ENCODE measurements at places on chromosomes 13 and 19.

DNA sequence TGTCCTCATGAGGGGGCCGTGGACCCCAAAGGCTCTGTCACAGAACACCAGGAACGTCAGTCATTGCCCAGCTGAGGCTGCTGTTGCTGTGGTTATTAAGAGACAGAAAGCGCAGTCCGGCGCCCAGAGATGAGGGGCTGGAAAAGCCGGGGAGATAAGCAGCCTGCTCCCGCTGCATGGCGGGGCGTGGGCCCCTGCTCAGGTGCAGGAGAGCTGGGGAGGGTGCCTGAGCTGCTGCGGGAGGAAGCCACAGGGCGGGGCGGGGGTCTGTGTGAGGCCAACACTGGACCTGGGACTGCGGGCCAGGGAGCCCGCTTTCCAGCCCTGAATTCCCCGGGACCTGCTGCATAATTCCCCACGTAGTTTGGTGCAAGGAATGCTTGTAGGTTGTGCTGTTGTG, 11.3 kb downstream of the SOX1 start:
- no peak for DNase-seq

GRCh38 chr19:36059180-36059910, 4.6 kb downstream of the WDR62 start:
- DNase-seq: no peak

DNA sequence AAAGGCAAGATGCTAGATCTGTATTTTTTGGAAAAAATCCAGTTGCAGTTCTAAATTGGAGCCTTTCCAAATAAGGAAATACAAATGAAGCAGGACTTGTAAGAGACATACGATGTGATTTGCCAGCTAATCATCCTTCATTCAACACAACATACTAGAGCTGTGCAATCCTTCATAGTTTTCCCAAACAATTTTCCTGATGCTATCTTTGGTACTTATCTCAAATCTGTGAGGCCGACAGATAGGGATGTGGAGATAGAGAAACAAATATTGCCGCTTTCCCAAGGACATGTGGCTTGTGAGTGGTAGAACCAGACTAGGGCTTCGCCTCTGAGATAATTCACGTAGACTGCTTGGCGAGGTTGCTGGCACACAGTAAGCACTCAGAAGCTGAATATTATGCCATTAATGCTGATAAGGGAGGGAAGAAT, 176.6 kb downstream of the LMO7 start:
- no peak for DNase-seq

DNA sequence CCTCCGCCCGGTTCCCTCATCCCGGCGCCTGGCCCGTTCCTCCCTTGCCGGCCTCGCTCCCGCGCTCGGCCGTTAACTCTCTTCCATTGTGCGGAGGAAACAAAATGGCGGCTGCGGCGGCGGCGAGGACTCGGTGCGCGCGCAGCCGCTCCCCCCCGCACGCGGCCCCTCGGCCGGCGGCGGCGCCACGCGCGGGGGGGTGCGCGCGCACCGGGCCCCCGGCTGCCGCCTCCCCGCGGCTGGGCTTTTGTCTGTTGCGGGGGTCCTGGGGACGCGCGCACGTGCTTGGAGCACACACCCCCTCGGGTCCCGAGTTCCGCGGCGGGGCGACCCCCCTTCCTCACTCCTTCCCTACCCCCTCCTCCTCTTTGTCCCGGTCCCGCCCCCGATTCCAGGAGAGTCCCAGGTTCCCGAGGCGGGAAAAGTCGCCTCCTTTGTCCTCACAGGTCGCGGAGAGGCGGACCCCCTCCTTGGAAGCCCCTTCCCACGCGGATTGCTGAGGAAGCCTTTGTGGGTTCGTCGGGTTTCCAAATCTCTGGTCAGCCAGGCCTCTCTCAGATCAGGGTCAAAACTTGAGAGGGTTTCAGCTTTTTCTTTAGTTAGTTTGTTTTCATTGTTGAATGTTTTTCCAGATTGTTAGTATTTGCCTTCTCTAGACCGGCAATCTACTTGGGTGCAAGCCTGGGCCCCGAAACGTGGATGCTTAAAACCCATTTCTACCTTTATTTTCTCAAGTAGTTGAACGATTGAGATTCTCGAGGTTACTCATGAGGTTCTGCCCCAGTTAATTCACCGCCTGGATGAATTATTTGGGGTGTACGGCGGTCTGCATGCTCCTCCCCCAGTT, 687 bp downstream of the ILF3 start:
- DNase-seq: peak; percentile 40

DNA sequence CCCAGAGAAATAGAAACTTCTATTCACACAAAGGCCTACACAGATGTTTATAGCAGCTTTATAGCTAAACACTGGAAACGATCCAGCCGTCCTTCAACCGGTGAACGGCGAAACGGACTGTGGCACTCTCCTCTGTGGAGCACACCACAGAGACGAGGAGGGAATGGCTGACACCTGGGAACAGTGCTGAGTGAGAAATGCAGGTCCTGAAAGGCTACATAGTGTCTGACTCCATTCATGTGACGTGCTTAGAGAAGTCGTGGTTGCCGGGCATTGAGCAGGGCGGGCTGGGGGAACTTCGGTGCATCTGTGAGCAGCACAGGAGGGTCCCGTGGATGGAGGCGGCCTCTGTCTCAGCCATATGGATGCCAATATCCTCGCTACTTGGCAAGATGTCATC, 3.1 kb upstream of the GRK1 start:
- DNase-seq: no peak

DNA sequence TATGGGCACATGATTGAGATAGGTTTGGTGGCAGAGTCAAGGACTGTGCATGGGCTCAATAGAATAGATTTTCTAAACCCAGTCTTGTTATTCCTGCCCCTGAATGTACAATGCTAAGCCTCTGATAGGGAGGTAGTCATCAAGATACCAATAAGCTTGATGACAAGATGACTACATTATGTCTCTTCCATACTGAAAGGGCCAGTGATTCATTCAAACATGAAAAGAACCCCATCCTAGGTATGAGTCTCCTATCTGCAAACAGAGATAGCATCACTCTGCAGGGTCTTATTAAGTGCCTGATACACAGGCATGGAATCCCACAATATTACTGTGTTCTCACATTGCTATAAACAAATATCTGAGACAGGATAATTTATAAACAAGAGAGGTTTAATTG, 40.3 kb upstream of the UFM1 start:
- DNase-seq: no peak

- DNase-seq: no peak
These were observed at the start of gene EBI3 for GRCh38 chr19:4229179-4229931. Gene EBI3 (plus strand): TSS chr19:4229523. CDS start chr19:4229551, 28 bp downstream.

DNA sequence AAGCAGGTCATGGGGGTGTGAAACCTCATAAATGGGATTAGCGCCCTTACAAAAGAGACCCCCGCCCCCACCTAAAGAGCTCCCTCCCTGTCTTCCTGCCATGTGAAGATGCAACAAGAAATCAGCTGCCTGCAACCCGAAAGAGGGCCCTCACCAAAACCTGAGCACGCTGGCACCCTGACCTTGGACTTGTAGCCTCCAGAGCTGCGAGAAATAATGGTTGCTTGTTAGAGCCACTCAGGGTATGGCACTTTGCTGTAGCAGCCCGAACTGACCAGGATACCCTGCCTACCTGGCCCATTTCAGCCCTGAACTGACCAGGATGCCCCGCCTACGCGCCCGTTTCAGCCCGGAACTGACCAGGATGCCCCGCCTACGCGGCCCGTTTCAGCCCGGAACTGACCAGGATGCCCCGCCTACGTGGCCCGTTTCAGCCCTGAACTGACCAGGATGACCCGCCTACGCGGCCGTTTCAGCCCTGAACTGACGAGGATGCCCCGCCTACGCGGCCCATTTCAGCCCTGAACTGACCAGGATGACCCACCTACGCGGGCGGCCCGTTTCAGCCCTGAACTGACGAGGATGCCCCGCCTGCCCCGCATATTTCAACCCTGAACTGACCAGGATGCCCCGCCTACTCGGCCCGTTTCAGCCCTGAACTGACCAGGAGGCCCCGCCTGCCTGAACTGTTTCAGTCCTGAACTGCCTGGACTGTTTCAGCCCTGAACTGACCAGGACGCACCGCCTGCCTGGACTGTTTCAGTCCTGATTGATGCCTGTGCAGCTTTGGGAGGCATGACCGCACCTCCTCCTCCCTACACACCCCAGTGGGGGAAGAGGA, 120.0 kb downstream of the UQCRFS1 start:
- DNase-seq: no peak

- DNase-seq: no peak
These were observed 653 bp downstream of the MVB12A start for GRCh38 chr19:17420475-17420924.

GRCh38 chr19:45045671-45046353, 7.0 kb downstream of the CLASRP start:
- DNase-seq: no peak

DNA sequence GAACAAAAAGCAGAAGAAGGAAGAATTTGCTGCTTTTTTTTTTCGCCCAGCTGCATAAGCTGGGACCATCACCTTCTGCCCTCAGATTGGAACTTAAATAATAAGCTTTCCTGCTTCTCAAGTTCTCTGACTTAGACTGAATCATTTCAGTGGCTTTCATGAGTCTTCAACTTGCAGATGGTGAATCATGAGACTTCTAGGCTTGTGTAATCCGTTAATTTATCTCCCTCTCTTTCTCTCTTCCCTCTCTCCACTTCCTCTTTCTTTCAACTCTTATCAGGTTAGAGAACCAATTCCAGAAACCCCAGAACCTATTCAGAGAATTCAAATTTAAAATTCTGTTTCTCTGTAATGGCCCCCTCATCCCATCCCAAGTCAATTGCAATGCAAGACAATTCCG, 1153.7 kb downstream of the PCDH9 start:
- DNase-seq: no peak

GRCh38 chr19:28409859-28410258, 803.1 kb downstream of the UQCRFS1 start:
- no peak for DNase-seq

DNA sequence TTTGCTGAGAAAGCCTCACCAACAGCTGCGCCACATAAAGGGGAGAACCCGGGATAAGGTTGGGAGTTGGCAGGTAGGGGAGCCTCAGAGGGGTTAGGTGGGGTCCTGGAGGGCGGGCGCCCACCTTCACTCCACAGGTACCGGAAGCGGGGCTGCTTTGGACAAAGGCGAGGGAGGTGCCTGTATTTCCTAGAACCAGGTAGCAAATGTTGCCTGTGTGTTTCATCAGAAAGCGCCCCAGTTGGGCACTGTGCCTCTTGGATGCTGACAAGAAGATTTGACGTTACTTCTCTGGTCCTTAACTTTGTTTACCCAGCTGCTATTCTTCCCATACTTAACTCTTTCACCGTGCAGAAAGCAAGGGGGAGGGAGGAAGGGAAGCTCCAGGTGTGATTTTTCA, 278.9 kb downstream of the ZNF536 start:
- no peak for DNase-seq

- DNase-seq: no peak
These were observed 27.6 kb downstream of the KCNC3 start for GRCh38 chr19:50301607-50301971.

DNA sequence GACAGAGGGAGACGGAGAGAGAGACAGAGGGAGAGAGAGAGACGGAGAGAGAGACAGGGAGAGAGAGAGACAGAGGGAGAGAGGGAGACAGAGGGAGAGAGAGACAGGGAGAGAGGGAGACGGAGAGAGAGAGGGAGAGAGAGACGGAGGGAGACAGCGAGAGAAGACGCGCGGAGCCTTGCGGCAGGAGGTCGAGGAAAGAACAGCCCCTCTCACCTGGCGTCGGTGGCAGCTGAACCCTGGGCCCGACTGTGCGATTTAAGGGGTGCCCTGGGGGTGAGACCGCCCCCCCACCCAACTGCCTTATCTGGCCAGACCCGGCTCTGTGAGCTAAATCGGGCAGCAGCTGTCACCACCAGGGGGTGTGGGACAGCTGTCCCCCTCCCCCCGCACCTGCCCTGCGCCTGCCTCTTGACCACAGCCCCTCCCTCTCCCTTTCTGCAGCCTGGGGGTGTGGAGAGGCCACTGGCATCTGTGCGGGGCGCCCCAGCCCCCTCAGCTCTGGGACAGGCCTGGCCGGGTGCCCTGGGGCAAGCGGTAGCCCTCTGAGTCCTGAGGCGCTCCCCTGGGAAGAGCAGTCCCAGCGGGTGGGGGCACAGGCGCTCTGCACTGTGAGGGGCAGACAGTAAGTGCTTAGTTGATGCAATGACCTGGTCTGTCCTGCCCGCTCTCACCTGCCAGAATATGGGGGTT, 10.8 kb downstream of the JOSD2 start:
- DNase-seq: no peak

GRCh38 chr19:19259741-19260140, 13.4 kb downstream of the TM6SF2 start:
- no peak for DNase-seq

GRCh38 chr13:50353651-50354415, 338.6 kb downstream of the KCNRG start:
- no peak for DNase-seq

- DNase-seq: no peak
These were observed 54.1 kb downstream of the WDFY2 start for GRCh38 chr13:51638216-51638871.

GRCh38 chr19:3494559-3494958, 5.9 kb downstream of the DOHH start:
- no peak for DNase-seq

GRCh38 chr19:55542292-55542855, 3.0 kb downstream of the SBK3 start:
- no peak for DNase-seq

DNA sequence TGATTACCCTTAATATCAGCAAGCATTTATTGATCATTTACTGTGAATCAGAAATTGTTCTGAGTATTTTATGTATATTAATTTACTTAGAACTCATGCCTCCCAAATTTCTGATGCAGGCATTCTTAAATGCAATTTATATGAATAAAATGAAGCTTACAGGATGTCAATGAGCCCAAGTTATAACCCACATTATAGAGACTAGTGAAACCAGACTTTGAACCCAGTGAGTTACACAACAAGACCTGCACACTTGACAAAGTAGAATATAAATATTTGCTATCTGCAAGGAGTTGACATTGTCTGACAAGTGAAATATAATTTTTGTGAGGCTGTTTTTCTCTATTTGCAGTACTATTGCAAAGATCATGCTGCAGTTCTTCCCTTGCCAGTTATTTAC, 656.0 kb downstream of the GPC5 start:
- no peak for DNase-seq

DNA sequence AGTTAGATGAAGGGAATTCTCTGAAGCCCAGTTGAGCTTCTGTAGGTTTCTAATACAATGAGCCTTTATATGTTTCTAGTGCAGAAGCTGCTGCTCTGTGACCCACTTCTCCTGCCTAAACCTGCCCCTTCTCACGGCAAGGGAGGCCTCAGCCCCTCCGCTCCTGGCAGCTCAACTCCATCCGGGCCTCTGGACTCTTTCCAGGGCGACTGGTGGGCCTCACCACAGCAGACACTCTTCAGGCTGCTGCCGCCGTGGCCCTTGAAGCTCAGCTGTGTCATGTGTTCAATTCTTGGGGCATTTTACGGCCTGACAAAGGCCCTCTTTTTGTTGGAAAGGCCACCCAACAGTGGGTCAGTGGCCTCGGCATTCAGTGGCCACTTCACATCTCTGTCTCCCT, 10.0 kb upstream of the C19orf33 start:
- DNase-seq: no peak

- DNase-seq: no peak
These were observed 563 bp upstream of the TOMM40 start for GRCh38 chr19:44890366-44891015.

DNA sequence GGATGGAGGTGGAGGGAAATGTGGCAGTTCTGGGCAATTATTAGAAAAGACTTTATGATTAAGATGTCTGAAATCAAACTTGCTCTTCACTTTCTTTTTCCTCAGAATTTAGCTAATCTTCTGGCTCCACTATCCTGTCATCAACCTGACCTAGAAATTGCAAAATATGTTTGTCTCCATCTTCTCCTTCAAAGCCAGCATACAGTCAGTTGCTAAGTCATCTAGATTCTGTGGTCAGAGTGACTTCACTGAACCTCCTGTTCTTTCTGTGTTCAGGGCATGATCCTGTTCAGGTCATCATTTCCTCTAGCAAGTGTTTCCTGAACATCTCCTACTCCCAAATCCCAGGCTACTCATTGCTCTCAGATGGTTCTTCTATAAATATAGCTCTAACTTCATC, 10.8 kb upstream of the CCNA1 start:
- no peak for DNase-seq

Data from activated T-helper 1 cell treated with Interleukin-2 at 50 U/mL for 16 hours (primary cell).